ENCODE measurements at places on chromosomes 5 and 9.
A peak's percentile ranks its signal among the peaks of the same experiment; 100 is the strongest.

GRCh38 chr5:78007233-78007632 lies 231.1 kb upstream of the TBCA start:
- no peak for DNase-seq

DNA sequence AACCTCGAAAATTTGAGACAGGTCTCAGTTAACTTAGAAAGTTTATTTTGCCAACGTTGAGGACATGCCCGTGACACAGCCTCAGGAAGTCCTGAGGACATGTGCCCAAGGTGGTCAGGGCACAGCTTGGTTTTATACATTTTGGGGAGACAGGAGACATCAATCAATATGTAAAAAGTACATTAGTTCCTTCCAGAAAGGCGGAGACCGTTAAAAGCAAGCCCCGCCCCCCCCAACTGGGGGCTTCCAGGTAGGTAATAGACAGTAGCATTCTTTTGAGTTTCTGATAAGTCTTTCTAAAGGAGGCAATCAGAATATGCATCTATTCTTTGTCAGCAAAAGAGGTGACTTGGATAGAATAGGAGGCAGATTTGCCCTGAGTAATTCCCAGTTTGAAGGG lies 599 bp upstream of the MOCS2 start:
- no peak for DNase-seq

- DNase-seq, result no peak
Observed at GRCh38 chr9:120869360-120869687, 7.7 kb downstream of the PHF19 start.

DNA sequence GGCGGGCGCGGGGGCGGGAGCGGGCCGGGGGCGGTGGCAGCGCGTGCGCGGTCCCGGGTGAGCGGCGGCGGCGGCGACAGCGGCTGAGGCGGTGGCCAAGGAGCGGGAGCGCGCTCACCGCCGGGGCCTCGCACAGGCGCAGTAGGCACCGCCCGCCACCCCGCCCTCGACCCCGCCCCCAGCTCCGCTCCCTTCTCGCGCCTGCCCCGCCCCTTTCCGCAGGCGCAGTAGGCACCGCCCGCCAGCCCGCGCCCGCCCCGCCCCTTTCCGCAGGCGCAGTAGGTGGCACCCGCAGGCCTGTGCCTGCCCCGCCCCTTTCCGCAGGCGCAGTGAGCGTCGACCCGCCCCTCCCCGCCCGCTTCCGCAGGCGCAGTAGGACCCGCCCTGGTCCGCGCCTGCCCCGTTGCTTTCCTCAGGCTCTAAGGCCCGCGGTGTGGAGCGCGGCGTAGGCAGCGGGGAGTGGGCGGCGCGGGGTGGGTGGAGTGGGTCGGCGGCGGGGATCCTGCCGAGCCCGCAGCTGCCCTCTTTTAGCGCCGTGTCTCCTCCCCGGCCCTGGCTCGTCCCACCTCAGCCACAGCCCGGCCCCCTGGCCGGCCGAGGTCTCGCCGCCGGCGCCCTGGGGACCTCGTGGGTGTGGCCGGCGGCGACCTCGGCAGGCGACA lies at the start of gene CAMSAP1:
Gene CAMSAP1 (minus strand): TSS at position 116 of the 662 bp plus-strand sequence. CDS start 387 bp downstream, outside the sequence.
- peak; percentile 96 for DNase-seq

DNA sequence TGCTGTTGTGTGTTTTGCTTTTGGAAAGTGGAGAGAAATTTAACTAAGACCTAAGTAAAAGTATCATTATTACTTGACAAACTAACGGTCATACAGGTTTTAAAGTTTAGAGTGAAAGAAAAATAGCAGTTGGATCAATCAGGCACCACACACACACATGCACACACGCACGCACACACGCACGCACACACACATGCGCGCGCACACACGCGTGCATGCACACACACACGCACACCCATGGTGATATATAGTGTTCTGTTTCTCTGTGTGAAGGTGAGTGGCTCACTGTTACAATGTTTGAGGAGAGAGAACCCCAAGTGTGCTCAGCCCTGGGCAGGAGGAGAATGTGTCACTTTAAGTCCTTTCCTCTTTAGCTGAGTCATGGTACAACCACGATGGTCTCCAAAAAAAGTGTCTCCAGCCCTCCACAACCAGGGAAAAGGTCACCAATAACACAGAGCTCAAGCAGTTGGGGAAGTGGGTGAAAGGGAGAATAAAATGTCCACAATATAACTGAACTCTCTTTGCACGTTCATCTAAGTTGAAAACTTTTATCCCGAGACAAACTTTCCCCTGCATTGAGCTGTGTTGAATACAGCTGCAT lies 3.2 kb downstream of the ZNF366 start:
- no peak for DNase-seq

DNA sequence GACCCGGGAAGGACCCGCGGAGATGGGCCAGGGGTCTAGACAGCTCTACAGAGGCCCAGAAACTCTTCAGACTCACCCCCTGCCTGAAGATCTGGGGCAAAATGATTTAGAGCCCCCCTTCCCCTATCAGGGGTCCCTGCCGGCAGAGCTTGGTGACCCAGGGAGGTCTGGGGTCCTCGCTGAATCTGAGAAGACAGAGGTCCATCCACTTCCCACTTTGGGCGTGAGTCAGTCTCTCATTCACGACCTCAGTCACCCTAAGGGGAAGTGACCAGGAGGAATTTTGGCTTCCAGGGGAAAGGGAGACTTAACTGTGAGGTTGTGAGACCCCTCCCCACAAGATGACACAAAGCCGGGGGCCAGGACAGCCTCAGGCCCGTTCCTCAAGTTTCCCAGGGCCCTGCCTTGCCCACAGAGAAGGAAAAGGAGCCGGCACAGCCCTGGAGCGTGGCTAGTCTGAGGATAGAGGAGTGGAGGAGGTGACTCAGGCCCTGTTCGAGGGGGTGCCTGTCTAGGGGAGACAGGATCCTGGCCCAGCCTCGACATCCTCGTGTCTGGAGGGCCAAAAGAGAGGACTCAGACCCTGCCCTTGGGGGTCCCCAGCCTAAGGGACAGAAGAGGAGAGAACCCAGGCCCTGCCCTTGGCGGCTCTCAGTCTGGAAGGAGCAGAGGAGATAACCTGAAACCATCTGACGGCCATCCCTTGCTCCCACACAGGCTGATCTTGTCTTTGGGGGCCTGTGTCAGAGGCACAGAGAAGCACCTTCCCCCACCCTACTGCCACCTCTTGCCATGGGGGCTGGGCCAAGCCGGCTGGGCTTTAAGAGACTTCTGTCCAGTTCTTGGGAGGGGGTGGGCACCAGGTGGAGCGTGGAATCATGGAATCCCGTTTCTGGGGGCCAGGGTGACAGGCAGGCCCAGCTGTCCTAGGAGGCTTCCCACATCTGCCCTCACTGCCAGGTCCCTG lies 889 bp downstream of the PDLIM4 start:
- DNase-seq, result peak; percentile 85

GRCh38 chr5:178113141-178113787 lies at the start of gene N4BP3:
Gene N4BP3, plus strand, starts transcription at chr5:178113532. Its CDS starts 6,052 bp downstream, at chr5:178119584.
- no peak for DNase-seq

GRCh38 chr5:125233944-125234343 lies 487.5 kb upstream of the ZNF608 start:
- DNase-seq, result no peak

All from sigmoid colon (tissue), 7 donors.